Inflammatory macrophage (primary cell): ENCODE measurements at places on chromosomes 5 and 9.

DNA sequence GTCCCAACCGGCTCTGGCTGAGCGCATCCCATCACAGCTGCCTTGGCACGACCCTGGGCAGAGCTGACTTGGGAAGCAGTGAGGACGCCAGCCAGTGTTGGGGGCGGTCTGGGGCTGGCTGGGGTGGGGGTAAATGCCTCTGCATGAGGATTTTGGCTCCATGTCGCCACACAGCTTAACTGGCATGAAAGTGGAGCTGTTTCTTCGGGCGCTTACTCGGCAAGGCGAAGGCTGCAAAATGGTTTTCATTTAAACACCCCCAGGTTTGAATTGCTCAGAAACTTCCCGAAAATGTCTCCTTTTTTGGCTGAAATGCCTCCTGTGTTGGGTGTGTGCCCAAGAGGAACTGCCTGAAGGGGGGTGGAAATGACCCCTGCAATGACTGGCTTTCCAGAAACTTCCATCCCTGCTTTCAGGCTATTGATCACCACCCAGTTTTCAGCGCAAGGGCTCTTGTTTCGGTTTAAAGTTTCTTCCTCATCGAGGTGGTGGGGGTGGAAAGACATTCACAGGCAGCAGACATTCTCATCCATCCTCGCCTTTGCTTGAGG, 38.3 kb downstream of the PTGES start:
- DNase-seq: peak; percentile 43

DNA sequence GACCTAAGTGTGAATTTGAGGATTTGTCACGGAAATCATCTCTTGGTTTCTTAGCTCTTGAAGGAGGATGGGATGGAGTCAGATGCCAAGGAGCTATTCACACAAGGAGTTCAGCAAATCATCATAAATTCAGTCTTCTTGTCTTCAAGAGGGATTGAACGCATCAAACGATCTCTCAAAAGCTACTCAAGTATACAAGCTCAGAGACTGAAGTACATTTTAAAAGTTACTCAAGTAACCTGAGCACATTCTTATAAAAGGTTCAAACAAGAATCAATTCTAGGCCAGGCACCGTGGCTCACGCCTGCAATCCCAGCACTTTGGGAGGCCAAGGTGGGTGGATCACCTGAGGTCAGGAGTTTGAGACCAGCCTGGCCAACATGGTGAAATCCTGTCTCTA, 21.1 kb upstream of the GOLPH3 start:
- DNase-seq: no peak

DNA sequence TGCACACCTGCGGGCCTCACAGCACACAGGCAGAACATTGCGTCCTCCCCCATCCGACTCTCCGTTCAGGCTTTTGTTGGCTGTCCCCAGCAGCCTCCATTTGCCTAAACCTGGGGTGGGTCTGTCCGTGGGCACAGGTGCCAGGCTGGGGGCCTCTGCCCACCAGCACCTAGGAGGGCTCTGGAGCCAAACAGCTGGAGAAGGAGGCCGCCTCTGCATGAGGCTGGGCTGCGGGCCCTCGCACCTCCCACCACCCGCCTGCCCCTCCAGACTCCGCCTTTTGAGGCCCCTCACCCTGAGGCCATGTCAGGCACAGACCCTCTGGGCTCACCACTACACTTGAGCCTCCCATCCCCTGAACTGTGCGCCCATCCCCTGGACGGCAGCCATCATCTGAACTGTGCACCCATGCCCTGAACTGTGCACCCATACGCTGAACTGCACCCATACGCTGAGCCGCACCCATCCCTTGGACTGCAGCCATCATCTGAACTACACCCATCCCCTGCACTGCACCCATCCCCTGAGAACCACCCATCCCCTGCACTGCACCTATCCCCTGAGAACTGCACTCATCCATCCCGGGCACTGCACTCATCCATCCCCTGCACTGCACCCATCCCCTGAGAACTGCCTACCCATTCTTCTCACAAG, 98.0 kb upstream of the OTULINL start:
- DNase-seq: no peak

DNA sequence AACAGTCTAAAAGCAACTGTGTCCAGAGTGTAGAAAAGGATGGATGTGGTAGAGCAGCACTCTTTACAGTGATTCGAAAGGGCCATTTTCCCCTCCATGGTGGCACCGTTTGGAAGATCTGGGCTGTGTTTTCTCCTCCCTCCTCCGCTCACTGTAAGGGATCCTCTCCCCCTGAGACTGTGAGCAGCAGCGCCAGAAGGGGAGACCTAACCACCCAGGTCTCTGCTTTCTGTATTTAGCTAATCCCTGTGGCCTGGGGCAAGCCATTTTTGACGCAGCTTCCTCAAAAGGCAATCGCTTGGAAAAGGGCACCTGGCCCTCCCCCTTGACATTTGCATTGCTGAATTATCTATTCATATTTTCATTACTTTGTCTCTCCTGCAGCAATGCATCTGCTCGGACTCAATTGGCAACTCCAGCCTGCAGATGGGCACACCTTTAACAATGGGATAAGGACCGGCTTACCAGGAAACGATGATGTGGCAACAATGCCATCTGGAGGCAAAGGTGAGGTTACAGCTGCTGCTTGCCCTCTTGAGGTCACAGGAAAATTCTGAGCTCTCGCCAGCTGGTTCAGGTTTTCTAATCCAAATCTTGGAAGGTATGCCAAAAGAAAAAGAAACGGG, 244.3 kb upstream of the WWC1 start:
- DNase-seq: peak; percentile 24

- no peak for DNase-seq
Observed at GRCh38 chr5:171201310-171201709, 107.7 kb upstream of the TLX3 start.

GRCh38 chr5:1322955-1323802, 21.7 kb downstream of the CLPTM1L start:
- DNase-seq: no peak

DNA sequence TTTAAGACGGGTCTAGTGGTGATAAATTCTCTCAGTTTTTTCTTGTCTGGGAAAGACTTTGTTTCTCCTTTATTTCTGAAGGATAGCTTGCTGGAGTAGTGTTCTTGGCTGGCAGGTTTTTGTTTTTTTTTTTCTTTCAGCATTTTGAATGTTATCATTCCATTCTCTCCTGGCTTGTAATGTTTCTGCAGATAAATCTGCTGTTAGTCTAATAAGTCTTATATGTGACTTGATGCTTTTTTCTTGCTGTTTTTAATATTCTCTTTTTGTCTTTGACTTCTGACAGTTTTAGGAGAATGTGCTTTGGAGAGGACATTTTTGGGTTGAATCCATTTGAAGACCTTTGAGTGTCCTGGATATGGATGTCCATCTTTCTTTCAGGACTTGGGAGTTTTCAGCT, 16.0 kb downstream of the HSD17B4 start:
- no peak for DNase-seq

GRCh38 chr5:137753691-137754187, 424 bp downstream of the HNRNPA0 start:
- DNase-seq: peak; percentile 47

DNA sequence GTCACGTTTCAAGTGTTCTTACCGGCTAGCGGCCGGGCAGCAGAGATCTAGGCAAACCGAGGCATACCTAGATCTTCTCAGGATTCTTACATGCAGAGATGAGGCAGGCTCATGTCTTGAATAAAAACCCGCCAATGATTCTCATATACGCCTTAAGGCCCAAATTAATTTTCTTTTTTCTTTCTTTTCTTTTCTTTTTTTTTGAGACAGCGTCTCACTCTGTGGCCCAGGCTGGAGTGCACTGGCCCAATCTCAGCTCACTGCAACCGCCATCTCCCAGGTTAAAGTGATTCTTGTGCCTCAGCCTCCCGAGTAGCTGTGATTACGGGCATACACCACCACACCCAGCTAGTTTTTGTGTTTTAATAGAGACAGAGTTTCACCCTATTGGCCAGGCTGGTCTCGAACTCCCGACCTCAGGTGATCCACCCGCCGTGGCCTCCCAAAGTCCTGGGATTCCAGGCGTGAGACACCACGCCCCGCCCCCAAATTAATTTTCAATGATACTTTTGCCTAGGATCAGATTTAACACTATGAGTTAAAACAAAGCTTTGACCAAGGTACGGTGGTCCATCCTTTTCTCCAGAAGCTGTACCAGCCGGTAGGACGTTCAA, 1.5 kb downstream of the C9orf40 start:
- no peak for DNase-seq

- DNase-seq: no peak
Observed at GRCh38 chr5:149732324-149733128, 2.4 kb downstream of the PPARGC1B start.

- no peak for DNase-seq
Observed at GRCh38 chr5:177131352-177132135, 2.0 kb upstream of the NSD1 start.

DNA sequence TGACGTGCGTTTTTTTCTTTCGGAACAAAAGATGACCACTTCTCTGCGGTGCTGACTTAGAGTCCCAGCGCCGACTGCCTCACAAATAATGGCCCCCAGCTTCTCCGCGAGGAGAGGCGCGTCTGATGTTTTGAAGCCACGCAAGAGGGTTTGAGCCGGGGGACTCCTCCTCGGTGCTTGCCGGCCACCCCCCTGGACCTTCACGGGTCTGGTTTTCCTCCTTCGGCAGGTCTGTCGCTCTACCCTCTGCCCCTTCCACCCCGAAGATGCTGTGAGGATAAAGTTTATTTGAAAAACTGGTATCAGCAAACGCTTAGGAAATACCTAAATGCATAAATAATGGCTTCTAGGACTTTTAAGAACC, 584 bp downstream of the USP20 start:
- DNase-seq: no peak

GRCh38 chr9:101536938-101537337, 3.3 kb downstream of the RNF20 start:
- no peak for DNase-seq
